ENCODE measurements at places on chromosomes 1 and 21.

DNA sequence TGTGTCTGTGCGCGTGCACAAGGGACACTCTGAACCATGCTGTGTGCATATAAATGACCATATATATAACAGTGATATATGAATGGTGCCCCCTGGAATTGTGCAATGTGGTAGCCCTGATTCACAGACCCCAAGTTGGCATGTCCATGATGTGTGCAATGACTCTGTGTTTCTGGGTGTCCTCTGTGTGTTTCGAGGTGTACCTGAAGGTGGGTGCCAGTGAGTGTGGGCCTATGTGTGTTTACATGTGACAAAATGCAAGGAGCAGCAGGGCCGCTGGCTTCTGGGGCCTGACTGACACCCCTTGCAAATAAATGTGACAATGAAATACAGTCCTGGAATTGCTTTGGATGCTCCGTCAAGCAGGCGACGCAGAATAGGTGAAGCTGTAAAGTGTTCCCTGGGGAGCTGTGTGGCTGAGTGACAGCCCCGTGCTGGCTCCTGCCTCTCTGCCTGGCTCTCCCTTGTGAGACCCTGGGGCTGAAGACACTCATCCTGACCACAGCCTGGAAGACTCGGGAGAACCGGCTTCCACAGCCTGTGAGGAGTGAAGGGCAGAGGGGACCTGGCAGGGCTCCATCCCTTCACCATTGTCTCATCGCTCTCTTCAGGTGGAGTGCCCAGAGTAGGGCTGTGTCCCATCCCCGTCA, 38.2 kb upstream of the CSF3R start:
- DNase-seq: no peak

- peak; percentile 69 for DNase-seq
Observed at GRCh38 chr1:225882694-225883615, 775 bp upstream of the TMEM63A start.

DNA sequence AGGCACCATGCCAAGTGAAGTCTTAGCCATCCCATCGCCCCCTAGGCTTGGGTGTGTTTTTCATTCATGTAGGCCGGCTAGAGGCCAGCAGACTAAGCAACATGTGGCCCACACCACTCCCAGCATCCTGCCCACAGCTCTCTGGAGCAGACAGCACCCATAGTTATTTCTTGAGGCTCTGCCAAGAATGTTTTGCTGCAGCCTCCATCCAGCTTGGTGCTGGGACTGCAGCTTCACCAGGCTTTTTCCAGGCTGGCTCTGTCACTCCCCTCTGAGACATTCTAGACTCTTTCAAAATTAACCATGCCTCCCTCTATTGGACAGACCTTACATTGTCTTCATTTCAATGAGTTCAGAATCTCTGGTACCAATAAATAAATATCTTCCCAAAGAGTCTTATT, 104.2 kb downstream of the DUSP10 start:
- peak; percentile 42 for DNase-seq

DNA sequence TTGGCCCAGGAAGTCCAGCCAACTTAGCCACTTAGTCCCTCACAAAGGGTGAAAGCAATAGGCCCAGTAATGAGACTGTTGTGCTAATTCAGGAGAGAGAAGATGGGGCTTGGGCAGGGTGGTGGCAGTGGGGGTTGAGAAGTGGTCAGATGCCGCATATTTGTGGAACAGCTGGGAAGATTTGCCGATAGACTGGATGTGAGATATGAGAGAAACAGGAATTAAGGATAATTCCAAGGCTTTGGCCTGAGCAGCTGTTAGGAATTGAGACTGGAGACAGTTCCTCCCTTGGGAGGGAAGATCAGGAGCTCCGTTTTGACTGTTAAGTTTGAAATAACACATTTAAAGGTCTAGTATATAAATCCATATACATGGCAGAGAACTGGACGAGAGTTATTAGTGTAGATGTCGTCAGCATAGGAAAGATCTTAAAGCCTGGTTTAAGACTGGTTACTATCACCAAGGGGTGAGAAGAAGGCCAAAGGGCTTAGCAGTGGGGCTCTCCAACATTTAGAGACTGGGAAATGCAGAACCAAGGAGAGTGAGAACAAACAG, 323.7 kb upstream of the FAM78B start:
- no peak for DNase-seq

DNA sequence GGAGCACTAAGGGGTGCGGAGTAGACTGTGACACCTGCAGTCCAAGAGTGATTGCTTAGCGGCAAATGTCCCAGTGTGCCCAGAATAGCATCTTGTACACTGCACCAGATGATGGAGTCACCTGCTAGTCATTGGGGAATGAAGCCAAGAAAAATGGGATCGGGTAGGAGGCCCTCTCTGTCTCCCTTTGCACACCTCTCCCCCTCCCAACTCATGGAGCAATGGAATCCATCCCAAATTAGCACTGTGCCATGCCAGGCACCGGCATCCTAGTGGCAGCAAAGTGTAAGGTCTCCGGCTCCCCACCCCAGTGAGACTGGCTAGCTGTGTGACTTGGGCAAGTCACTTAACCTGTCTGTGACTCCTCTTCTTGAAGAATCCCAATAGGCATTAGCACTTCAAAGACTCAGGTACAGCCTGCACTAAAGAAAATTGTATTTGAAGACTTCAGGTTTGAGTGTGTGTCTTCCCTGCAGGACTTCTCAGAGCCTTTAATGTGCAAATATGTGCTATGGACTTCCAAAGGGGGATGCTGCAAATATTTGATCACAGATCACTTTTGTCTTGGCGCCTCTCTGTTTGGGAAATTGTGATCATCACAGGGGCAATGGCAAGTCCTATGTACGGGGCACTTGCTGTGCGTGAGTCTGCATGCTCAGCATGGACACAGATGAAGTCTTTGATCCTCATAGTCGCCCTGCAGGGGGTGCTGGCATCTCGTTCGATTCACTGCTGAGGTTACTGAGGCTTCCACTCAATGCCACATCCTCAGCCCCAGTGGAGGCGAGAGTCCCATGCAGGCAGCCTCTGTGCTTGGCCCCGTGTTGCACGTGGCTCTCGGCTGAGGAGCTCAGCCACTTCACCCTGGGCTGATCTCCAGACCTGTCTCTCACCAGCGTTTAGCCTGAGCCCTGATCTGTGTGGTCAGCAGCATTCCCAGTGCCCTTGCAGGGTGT, 272.9 kb upstream of the C1orf174 start:
- DNase-seq: no peak

GRCh38 chr1:155864393-155864792, 5.0 kb downstream of the SYT11 start:
- peak; percentile 57 for DNase-seq

GRCh38 chr1:63497577-63497976, 25.4 kb downstream of the ITGB3BP start:
- no peak for DNase-seq

GRCh38 chr1:81813691-81814090, 13.0 kb downstream of the ADGRL2 start:
- DNase-seq: no peak

GRCh38 chr1:243850202-243850451, at the start of gene AKT3:
Gene AKT3, minus strand, starts transcription at chr1:243850243. Its CDS starts 7,073 bp downstream, at chr1:243843170.
- peak; percentile 92 for DNase-seq

GRCh38 chr21:43269440-43269839, 100.6 kb downstream of the CRYAA start:
- DNase-seq: peak; percentile 27

GRCh38 chr1:225644666-225645065, 8.3 kb downstream of the ENAH start:
- DNase-seq: no peak

DNA sequence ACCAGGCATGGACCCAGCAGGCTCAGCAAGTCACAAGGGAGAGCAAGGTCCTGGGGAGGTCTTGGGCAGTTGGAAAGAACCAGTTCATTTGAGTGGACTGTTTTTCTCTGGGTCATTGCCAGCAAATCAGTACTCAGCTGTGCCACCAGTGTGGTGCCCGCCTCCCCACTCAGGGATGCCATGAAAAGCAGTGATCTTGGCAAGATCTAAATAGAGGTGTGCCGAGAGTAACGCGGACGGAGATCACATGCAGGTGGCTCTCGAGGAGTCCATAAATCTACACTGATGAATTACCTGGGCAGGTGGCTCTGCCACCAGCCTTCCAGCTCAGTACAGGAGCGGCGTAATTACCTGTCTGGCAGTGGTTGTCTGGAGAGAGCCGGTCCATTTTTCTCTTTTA, 642.2 kb downstream of the PTPRU start:
- DNase-seq: no peak

DNA sequence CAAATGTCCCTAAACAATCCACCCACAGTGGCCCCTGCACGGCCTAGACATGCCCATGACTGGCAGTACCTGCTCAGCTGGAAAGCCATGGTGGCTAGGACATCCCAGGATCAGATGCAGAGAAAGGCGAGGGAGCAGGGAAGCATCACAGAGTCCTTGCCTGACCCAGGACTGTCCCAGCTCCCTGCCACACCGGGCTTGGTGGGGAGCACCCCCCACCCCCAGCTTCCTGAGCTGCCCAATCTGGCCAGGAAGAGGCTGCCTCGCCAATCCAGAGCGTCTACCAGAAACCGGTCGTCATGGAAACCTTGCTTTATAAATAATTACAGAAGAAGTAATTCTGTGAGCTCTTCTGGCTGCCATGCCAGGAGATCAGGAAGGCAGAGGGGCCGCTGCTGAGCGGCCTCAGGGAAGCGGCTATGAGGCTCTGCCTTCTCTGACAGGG, 34.8 kb downstream of the ACOT7 start:
- DNase-seq: peak; percentile 34

DNA sequence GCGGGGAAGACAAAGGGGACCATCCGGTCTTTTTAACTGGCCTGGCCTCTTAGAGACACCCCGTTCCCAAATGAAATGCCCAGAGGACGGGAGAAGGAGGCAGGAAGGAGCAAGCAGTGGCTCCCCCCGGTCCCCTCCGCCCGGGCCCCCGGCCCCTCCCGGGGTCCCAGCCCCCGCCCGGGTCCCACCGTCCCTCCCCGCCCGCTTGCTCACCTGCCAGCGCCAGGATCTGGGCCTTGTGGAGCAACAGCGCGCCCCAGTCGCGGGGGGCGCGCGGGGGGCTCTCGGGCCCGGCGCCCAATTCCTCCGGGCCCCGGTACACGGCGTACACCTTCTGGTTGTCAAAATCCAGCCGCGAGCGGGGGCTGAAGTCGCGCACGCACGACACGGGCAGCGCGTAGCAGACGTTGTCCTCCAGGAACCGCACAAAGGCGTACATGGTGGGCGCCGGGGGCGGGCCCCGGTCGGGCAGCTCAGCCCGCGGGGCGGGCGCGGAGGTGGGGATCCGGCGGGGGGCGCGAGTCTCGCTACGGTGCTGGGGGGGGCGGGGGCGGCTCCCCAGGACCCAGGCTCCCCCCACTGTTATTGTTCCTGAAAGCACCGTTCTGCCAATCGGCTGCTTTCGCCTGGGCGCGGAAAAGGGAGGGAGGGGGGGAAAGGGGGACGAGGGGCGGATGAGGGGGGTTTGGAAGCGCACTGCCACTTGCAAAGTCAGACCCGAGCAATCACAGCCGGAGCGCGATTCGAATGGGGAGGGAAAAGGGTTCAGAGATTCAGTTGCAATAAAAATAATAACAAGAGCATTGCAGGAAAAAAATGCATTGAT, at the start of gene BEND5:
Gene BEND5 (minus strand): TSS at position 499 of the 826 bp plus-strand sequence. CDS start 60 bp downstream, at position 439.
- no peak for DNase-seq

GRCh38 chr1:27626031-27626935, 8.7 kb downstream of the FGR start:
- no peak for DNase-seq

DNA sequence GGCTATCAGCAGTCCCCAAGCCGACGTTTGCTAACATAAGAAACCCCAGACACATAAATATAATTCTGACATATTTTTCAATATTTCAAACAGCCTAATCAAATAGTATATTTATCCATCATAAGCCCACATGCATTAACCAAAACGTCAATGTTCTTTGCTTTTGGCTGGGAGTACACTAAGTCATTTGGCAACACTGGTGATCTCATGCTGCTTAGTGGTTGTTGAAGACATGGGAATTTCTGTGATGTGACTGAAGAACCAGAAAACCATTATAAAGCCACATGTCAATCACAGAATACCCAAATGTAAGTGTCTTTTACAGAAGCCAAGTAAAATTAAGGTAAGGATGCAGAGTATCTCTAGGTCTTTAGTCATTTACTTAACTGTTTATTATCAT, 57.6 kb downstream of the PLPPR5 start:
- DNase-seq: no peak

GRCh38 chr1:203717120-203717519, 47.9 kb upstream of the LAX1 start:
- DNase-seq: no peak

GRCh38 chr1:102252731-102253505, 256.2 kb upstream of the OLFM3 start:
- no peak for DNase-seq

DNA sequence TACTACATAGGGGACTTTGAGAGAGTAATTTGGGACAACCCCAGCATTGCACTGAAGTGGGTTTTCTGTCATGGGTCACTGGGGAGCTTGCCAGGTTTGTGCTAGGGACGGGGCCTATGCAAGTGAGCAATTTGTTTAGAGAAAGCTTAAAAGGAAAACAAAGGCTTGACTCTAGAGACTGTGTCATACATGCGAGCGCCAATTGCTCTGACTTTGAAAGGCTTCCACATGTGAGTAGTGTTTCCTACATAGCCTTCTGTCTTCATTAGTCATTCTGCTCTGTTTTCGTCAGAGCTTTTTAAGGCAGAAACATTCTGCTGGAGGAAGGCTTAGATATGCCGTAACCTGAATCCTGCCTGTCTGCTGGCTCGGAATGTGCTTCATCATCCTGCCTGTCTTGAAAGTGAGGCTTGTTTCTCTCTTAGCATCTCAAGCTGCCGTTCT, 28.4 kb downstream of the TRIM45 start:
- peak; percentile 99 for DNase-seq

GRCh38 chr1:47554901-47555300, 117.1 kb downstream of the FOXD2 start:
- peak; percentile 27 for DNase-seq

GRCh38 chr1:66761221-66761620, 9.0 kb downstream of the DYNLT5 start:
- peak; percentile 40 for DNase-seq

DNA sequence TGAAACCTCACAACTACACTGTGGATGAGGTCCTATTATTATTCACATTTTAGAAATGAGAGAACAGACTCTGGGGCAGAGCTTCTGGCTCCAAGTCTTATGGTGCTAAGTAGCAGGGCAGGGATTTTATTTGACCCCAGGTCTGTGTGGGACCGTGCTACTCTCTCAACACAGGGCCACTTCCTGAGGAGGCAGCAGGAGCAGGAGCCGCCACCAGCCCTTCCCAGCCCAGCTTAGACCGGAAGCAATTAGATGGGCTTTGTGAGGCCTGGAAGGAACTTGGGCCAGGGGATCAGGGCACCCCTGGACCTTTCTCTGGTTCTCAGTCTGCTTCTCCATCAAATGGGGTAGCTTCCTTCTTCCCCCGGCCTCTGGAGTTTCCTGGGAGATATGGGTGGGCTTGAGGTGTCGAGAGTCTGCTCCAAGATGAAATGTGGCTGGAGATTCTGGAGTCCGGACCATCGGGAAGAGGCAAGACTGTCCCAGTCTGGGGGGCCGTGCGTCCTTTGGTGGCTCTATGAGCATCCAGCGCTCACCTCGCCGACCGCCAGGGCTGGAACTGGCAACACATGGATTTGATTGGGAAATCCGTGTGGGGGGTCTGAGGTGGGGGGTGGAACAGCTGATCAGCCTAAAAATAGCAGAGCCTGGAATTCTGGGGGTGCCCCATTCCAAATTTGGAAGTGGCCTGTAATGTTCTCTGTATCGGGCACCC, 136.8 kb downstream of the FOXD2 start:
- DNase-seq: no peak
